ENCODE measurements at places on chromosomes 5 and 9.
A peak's percentile ranks its signal among the peaks of the same experiment; 100 is the strongest.

DNA sequence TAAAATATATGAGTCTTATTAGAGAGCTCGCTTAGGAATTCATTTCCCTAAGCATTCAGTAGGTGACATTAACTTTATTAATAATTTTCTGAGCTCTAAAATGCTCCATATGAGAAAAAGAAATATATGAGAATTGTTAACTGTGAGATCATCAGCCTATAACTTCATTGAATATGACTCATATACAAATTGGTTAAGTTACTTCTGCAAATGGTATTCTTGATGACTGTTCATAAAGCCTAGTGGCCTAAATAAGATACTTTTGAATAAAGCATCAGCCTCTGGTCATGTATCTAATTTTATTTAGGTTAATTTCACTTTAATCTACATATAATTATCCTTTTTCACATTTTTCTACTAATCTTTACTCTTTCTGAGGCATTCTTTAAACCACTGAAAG, 710.2 kb upstream of the ACO1 start:
- DNase-seq = no peak

DNA sequence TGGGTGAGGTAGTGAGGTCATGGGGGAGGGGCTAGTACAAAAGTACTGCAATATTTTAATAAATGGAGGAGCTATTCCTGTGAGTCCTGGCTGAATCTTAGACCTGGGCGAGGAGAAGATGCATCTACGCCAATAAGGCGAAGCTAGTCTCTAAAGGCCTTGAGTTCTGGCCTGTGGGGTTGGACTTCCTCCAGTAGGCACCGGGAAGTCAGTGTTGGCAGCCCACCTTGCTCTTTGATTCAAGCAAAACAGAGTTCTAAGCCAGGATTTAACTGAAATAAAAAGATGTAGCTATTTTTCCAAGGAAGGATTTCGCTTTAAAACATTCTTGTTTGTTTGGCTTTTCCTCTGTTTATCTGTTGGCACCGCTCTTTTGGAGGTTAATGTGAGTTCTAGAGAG, 244.6 kb downstream of the KIF4B start:
- DNase-seq = no peak

DNA sequence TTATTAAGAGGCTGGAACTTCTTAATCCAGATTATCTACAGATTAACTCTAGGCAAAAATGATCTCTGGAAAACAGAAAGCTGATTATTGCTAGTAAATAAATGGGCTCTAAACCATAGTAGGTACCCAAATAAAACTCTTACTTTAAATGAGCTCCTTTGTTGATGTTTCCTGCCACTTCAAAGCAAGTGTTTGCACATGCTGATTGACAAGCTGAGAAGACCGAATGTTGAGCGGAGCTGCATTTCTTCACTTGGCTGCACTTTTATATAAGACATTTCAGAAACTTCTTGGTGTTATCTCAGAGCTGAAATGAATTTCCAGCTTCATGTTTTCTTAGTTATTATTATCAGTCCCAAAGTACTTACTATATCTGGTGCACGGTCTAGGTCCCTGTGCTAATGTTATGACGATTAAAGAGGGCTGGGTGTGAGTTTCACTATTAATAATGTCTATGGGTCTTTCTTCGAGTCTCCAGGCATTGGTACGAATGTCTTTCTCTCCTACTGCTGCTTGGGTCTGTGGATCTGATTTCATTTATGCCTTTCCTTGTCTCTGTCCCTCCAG, 58.6 kb upstream of the CTXN3 start:
- DNase-seq = no peak

DNA sequence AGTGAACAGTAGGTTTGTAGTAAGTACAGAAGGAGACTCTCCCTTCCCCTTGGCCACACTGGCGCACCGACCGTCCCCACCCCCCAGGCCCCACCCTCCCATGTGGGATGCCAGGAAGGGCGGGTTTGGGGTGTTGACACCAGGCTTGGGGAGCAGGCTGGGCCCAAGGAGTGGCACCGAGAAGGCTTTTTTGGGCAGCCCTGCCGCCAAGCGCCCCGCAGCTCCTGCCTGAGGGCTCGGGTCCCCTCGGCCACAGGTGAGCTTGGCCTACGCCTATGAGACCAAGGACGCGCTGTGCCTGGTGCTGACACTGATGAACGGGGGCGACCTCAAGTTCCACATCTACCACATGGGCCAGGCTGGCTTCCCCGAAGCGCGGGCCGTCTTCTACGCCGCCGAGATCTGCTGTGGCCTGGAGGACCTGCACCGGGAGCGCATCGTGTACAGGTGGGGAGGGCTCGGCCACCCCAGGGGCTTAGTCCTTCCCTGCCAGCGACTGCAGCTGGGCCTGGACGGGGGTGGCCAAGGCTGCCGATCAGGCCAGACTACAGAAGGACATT, 7.3 kb downstream of the GRK6 start:
- no peak for DNase-seq

GRCh38 chr9:4936277-4936676, 48.8 kb upstream of the JAK2 start:
- DNase-seq = no peak

GRCh38 chr5:75993643-75994520, 89.3 kb upstream of the SV2C start:
- DNase-seq = no peak

- no peak for DNase-seq
These were observed 12.7 kb downstream of the FAT2 start for GRCh38 chr5:151578326-151579025.

DNA sequence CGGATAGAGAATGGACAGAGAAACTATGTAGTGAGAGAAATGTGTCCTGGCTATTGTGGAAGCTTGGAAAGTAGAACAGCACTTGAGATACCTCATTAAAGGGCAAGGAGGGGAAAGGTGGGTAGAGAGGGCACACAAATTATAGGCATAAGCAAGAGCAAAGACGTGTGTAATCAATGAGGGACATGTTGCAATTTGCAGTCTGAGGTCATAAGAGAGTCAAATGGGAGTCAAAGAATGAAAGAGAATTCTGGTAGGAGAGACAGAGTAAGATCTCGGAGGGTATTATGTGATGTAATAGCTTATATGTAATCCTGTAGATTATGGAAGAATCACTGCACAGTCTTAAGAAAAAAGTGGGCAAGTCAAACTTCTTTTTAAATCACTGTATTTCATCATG, 312.0 kb upstream of the RGMB start:
- DNase-seq = no peak

- DNase-seq = no peak
These were observed 4.5 kb upstream of the RPL26L1 start for GRCh38 chr5:172954751-172955159.

- DNase-seq = no peak
These were observed 5.1 kb downstream of the MGAT4B start for GRCh38 chr5:179801304-179802206.

DNA sequence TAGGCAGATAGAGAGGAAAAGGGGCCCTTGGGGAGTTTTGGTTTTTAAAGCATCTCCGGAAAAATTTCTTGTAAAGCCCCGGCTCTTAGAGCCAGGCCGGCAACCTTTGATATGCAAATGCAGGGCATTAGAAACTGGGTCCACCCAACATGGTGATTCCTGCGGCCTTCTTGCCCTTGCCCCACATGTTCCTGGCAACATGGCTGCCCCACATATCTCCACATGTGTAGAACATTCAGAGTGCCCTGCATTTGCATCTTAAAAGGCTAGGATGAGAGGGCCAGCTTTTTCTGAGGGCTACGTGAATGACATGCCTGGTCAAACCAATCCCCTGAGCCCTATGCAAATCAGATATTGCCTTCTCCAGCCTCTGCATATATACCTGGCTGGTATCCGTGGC, 5.0 kb upstream of the SNAPC3 start:
- DNase-seq = no peak

GRCh38 chr9:34187891-34188240, 9.0 kb downstream of the UBAP1 start:
- no peak for DNase-seq

GRCh38 chr9:136485049-136486045, 2.5 kb upstream of the SEC16A start:
- DNase-seq = peak; percentile 15

GRCh38 chr5:125032286-125032685, 285.8 kb upstream of the ZNF608 start:
- DNase-seq = no peak

DNA sequence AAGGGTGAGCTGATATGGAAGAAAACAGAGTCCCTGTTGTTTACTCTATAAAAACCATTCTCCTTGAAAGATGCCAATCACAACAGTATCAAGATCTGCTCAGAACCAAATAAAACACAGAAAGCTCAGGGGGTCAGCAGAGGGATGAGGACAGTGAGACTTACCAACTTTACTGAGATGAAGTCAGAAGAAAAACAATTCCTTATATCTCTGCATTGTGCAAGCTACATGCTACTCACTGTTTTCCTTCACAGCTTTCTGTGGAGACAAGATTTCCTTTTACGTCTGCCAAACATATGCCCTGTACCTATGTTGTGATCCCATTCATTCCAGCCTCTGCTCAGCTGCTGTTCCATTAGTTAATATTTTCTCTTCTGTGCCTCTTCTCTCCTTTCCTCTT, 185.6 kb downstream of the TSSK1B start:
- DNase-seq = no peak

DNA sequence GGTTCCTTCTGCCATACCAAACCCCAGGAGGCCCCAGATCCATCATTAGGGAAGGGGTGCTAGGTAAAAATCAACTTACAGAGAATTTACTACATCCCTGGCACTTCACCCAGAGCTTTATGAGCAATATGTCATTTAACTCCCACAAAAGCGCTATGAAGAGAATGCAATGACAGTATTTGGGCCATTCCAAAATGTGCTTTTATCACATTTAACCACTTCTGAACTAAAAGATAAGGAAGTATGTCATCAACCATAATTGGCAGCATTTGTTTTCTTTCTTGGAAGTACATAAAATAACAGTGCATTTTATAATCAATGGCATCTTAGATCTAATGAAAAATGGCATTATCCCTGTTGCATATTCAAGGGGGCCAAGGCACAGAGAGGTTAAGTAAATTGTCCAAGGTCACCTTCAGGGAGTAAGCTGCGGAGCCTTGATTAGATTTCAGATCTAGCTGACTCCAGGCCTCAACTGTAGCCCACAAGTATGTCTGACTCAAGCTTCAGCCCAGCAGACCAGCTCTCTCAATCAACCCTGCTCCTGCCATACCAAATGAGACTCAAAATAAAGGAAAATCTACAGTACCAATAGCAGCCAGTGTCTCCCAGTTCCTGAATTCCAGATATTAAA, 16.5 kb downstream of the SH3TC2 start:
- DNase-seq = no peak

GRCh38 chr5:60504342-60504741, 195.6 kb downstream of the DEPDC1B start:
- DNase-seq = no peak

- no peak for DNase-seq
These were observed 89.3 kb upstream of the TNC start for GRCh38 chr9:115207003-115207836.

- DNase-seq = no peak
These were observed 34.9 kb upstream of the FCHO2 start for GRCh38 chr5:72920690-72921502.

DNA sequence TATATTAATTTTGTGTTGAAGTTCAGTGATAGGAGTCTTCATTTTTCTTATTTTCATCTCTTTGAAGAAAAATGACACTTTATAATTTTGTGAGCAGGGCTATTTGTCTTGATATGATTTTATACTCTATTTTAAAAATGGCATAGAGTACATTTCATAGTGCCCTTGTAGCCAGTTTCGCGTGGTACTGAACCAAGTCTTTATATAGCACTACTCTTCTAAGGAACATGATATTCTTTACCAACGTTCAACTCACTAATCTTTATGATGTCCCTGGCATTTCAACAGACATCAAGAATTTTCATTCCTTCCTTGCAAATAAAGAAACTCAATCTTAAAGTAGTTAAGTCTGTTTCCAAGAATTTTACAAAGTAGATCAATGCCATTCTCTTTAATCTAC, 41.5 kb upstream of the HOMER1 start:
- no peak for DNase-seq

- no peak for DNase-seq
These were observed 37.8 kb upstream of the TAS2R1 start for GRCh38 chr5:9667906-9668305.
